ENCODE measurements at places on chromosomes 3 and 15. TPM values are rescaled to one million over a fixed set of nuclear protein-coding genes. Genes with fewer than 3 reads are reported as not detected.

- no peak for DNase-seq
- no peaks in the 10 kb centered on the region for H3K4me1 ChIP-seq
- no peaks in the 10 kb centered on the region for H3K36me3 ChIP-seq
- H3K27ac ChIP-seq = no peak overlapping the region
- no peaks in the 10 kb centered on the region for H3K27me3 ChIP-seq
Observed at GRCh38 chr15:28014623-28015200, 84.4 kb downstream of the OCA2 start.

DNA sequence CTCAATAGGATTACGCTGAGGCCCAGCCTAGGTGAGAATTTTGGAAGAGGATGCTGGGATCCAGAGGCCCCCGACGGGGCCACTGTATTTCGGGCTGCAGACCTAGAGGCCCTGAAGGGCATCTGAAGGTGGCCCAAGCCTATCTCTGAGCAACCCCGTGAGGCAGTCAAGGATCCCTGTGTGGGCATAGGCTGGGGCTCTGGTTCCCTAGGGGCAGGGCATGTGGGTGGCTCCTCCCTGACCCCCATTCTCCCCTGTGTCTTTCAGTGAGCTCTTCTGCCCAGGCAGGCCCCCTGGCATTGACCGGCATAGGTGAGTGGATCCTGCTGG lies 216.0 kb downstream of the SNRPN start:
- no peak overlapping the region for H3K27ac ChIP-seq
- DNase-seq = peak; percentile 1
- no peaks in the 10 kb centered on the region for H3K4me1 ChIP-seq
- no peaks in the 10 kb centered on the region for H3K36me3 ChIP-seq
- no peak overlapping the region for H3K4me3 ChIP-seq

GRCh38 chr3:15610082-15610759 lies 8.7 kb downstream of the BTD start:
- peaks cover 7% of the 10 kb centered on the region for H3K4me1 ChIP-seq
- H3K27me3 ChIP-seq = no peaks in the 10 kb centered on the region

The SLC22A14 gene
- not detected for polyA plus RNA-seq

Data from hepatocyte (in vitro differentiated cells).